Activated CD8-positive, alpha-beta memory T cell treated with anti-CD3 and anti-CD28 coated beads for 4 hours (primary cell): ENCODE measurements at places on chromosomes 4 and X.

DNA sequence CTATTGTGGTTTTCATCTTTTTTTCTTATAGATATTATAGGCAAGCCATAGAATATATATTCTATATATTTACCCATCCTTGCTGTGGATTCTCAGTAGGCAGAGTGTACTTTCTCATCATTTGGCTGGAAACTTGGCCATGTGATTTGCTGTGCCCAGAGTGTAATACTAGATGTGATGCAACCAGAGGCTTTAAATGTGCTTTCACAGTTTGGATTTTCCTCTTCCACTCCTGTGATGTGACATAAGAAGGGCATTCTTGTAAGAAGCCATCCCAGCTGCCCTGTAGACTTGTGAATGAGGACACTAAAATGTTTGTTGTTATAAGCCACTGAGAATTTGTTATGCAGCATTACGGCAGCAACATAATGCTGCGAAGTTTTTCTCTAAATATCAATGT is 10.4 kb upstream of the HPGDS start:
- no peak for DNase-seq

DNA sequence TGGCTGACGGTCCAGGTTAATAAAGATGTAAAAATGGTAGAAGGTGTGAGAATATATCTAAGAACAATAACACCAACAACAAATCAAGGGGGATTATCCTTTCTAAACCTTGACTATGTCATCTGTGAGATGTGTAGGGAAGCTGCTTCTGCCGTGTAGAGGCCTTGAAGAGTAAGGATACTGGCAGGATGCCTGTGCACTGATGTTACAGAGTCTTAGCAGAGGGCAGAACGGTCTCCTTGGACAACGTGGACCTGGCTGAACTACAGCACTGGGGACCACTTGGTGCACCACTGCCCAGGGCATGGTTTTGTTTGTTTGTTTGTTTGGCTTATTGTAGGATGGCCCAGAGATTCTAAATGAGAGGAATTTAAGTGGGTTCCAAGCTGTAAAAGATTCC is 33.5 kb downstream of the GPAT3 start:
- DNase-seq: no peak

DNA sequence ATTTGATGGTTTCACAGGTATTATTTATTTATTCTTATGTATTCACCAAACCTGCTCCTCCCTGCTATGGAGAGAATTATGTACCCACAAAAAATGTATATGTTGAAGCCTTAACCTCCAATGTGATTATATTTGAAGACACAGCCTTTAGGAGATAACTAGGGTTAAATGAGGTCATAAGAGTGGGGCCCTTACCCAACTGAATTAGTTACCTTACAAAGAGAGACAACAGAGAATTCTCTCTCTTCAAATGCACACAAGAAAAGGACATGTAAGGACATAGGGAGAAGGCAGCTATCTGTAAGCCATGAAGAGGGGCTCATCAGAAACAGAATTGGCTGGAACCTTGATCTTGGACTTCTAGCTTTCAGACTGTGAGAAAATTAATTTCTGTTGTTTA is 44.0 kb downstream of the ZGRF1 start:
- DNase-seq: no peak

- DNase-seq: no peak
These were observed 235.6 kb downstream of the STIM2 start for GRCh38 chr4:27096142-27096824.

DNA sequence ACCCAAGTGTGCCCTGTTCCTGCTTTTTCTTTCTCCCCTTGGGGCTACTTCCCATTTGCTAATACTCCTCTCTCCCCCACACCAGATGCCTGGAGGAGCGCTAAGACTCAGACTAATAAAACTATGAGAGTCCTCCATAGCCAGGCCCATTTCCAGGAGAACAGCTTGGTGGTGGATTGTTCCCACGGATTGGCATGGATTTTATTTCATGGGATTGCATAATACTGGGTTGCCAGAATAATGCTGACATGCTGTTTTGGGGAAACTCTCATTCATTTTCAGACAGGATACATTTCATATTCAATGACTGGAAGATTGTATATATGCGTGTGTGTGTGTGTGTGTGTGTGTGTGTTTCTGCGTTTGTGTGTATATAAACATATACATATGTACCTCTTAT is 447.5 kb upstream of the PITX2 start:
- DNase-seq: no peak

DNA sequence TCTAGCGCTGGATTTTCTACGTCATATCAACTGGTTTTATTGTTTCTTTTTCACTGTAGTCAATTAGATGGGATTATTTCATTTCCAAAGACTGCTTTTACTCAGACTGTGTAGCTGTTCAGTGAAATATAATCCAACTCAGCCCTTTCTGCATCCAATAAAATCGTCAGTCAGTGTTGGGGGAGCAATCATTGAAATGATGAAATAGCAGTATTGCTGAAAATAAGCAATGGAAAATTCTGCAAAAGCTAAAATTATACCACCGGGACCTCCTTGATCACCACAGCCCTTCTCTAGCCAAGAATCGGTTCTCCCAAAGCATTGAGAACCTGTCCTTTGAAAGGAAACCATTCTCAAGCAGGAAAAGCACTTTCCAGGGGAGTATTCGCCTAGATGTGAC is 243.1 kb upstream of the TENM3 start:
- no peak for DNase-seq

- no peak for DNase-seq
These were observed 14.6 kb upstream of the ATXN3L start for GRCh38 chrX:13334491-13334890.

DNA sequence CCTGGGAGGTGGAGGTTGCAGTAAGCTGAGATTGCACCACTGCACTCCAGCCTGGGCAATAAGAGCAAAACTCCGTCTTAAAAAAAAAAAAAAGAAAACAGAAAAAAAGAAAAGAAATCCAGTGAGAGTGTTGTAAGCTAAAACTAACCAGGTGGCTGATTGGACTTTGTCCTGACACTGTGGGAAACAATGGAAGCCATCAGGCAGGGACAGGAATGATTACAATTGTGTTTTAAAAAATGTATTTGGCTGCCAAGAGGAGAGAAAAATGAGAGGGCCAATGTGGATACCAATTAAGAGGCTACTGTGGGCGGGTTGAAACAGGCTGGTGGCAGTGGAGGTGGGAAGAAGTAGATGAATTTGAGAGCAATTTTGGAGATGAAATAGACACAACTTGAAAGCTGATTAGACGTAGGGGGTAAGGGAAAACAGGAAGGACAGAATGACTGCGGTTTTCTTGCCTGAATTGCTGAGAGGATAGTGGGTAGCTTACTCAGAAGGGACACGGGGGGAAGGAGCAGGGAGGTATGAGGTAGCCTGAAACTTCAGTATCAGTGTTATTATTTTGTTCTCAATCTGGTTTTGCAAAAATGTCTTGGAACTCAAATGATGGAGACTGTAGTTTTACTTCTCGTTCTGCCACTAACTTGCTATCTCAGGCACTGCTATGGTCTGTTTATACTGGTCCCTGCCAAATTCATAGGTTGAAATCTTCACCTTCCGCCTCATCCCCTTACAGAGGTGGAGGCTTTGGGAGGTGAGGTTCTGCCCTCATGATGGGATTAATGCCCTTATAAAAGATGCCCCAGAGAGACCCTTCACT is 45.6 kb upstream of the CHRNA9 start:
- DNase-seq: no peak

- no peak for DNase-seq
These were observed 180.7 kb upstream of the PGRMC2 start for GRCh38 chr4:128468123-128468989.

DNA sequence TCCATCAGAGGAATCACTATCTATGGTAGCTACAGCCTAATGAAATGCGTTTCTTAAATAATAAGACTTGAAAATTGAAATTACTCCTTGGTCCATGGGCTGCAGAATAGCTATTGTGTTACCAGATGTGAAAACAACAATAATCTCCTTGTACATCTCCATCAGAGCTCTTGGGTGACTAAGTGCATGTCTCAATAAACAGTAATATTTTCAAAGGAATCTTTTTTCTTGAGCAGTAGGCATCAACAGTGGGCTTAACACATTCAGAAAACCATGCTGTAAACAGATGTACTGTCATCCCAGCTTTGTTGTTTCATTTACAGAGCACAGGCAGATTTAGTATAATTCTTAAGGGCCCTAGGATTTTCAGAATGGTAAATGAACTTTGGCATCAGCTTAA is 67.3 kb downstream of the GLUD2 start:
- DNase-seq: no peak

- DNase-seq: no peak
These were observed 69.4 kb upstream of the MAGED1 start for GRCh38 chrX:51824061-51824460.

DNA sequence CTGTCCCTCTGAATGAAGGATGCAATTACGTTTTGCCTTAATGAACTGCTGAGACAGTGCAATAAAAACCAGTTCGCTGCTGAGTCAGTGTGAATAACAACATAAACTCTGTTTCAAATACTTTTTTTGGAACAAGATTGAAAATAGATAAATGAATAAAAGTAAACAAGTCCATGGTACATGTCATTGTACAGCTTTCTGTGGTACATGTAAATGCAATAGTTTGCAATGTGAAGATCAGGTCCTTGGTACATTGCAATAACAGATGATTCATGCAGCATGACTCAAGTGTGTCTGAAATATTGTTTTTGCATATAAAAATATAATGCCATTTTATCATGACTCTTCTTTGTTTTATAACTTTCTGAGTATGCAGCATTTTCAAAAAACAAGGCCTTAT is 193.4 kb upstream of the PACRGL start:
- DNase-seq: no peak

- DNase-seq: peak; percentile 9
These were observed 41.0 kb upstream of the GATB start for GRCh38 chr4:151801547-151802516.

DNA sequence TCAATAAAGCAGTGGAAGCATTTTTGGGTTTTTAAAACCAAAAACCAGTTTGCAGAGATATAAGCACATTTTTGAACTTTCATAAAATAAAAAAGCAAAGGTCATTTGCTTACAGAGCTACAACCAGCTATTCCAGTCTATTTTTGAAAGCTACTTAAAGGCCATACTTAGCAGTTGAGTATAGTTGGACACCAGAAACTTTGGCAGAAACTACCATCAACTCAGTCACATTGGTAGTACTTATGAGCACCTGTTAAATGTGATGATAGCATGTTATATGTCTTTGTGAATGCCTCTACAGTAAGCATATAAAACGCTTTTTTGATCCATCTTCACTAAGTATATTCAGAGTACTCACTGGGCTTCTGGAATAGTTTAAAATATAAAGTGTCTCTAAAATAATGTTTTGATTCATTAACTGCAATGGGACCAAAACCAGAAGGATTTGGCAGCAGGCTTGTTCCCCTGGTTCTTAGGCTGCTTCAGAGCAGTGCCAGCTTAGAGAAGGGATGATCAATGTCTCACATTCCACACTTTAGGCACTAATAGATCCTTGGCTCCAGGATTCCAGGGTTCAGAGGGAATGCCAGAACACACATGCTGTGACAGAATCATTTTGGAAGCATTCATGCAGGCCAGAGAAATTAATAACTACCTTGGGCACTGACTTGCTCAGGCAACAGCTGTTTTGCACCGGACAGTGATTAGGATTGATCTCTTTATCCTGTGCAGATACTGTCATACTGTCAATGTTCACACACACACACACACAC is 103.9 kb downstream of the IQCM start:
- DNase-seq: no peak

GRCh38 chrX:133373386-133374079 is 41.8 kb downstream of the GPC4 start:
- DNase-seq: no peak

DNA sequence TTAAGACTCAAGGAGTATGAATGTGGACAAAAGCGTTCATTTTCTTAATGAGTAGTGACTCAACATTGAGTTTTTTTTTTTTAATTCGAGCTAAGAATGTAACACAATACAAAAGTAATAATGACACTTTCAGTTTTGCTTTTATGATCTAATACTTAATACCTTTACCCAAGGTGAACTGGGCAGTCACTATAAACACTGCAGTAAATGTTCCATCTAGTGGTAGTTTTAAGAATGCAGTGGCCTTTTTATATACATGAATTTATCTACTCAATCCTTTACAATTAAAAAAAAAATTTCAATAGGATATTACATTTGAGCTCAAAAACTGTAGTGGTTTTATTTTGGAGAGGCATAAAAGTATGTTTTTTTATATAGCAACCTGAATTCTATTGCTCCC is 33.9 kb downstream of the PDK3 start:
- DNase-seq: no peak

GRCh38 chrX:97399400-97399799 is 515.7 kb downstream of the RPA4 start:
- no peak for DNase-seq

GRCh38 chr4:173420324-173420752 is 21.4 kb upstream of the SCRG1 start:
- no peak for DNase-seq

- no peak for DNase-seq
These were observed 193.7 kb downstream of the SPATA18 start for GRCh38 chr4:52244848-52245247.

DNA sequence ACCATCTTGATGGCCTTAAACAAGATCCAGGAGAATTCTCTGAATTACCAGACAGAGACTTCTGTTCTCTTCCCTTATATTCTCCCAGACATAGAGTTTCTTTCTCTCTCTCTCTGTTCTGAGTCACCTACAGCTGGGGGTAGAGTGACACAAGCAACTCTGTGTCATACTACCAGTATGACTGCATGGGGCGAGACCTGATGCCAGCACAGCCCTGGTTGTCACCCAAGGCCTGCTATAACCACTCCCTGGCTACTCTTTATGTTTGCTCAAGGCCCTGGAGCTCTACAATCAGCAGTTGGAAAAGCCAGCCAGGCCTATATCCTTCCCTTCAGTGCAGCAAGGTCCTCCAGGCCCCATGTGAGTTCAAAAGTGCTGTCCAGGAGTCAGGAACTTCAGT is 114.2 kb upstream of the TENT5D start:
- no peak for DNase-seq

GRCh38 chr4:2964706-2965258 is 1.4 kb downstream of the GRK4 start:
- DNase-seq: no peak

- DNase-seq: no peak
These were observed 30.2 kb downstream of the DYNLT3 start for GRCh38 chrX:37817176-37817575.

GRCh38 chrX:123740006-123740405 is 7.2 kb upstream of the THOC2 start:
- DNase-seq: no peak

DNA sequence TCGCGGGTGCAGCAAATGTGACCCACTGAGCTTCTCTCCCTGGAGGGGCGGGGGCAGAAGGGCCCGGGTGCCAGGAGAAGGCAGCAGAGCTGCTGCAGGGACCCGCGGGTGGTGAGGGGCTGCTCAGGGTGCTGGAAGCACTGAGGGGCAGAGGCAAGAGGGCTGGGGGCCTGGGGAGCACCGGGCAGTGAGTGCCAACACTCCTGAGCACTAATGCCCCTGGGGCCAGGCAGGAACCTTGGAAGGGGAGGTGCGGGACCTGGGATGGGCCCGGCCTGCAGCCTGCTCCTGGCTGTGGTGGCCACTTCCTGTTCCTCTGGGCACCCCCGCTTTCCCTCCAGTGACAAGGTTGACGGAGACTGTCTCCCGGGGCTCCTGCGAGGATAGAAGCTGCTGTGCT is 66.5 kb upstream of the ADRA2C start:
- no peak for DNase-seq
